ENCODE measurements at places on chromosomes 1 and 21. TPM values are rescaled to one million over a fixed set of nuclear protein-coding genes. Genes with fewer than 3 reads are reported as not detected.
A peak's percentile ranks its signal among the peaks of the same experiment; 100 is the strongest.

TMEM51 gene
- 0.23 TPM for total RNA-seq

AXDND1 gene
- 1.4 TPM for total RNA-seq

LYPD8 gene
- total RNA-seq = not detected

CCDC30 gene
- 2.2 TPM for total RNA-seq

KLF17 gene
- not detected for total RNA-seq

ENAH gene
- not detected for total RNA-seq

TEDDM1 gene
- not detected for total RNA-seq

PIGR gene
- not detected for total RNA-seq

IL10RB gene
- total RNA-seq = 37.1 TPM

MEGF6 gene
- total RNA-seq = 7.1 TPM

- H3K4me3 ChIP-seq = no peak overlapping the region
- H3K27me3 ChIP-seq = peaks cover 1% of the 10 kb centered on the region
- no peak for DNase-seq
- no peak overlapping the region for H3K27ac ChIP-seq
- peaks cover 16% of the 10 kb centered on the region for H3K36me3 ChIP-seq
These were observed 3.3 kb downstream of the SUCO start for GRCh38 chr1:172536256-172536655.

GRCh38 chr1:10020086-10020485 lies 12.7 kb upstream of the UBE4B start:
- H3K36me3 ChIP-seq = no peaks in the 10 kb centered on the region
- H3K27me3 ChIP-seq = peaks cover 6% of the 10 kb centered on the region
- H3K4me3 ChIP-seq = no peak overlapping the region
- DNase-seq = no peak

GRCh38 chr1:173430677-173431303 lies 46.3 kb upstream of the PRDX6 start:
- H3K4me1 ChIP-seq = peaks cover 31% of the 10 kb centered on the region
- no peaks in the 10 kb centered on the region for H3K27me3 ChIP-seq
- peaks cover 5% of the 10 kb centered on the region for H3K36me3 ChIP-seq
- no peak for DNase-seq

DNA sequence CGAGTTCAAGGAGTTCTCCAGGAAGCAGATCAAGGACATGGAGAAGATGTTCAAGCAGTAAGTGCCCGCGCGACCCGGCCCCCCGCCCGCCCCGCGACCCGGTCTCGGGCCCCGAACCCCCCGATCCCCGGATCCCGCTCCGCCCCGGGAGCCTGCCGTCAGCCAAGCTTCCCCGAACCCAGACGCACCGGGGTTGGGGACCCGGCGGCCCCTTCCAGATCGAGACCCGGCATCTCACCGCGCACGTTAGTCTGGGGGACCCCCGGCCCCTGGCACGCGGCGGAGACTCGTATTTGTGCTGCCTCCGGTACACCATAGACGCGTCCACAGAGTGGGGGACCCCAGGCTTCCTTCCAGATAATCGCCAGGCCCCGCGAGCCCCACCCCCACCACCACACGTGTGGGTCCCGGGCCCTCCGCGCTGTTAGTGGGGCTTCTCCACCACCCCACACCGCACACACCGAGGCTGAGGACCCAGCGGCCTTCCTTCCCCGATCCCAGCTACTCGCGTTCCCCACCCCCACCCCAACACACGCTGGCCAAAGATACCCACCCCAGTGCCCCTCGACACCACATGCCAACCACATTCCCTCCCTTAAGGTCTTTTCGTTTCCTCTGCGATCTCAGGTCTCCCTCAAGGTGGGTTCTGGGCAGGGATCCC lies 665 bp downstream of the EFHD2 start:
- H3K4me3 ChIP-seq = peak overlapping the region; percentile 89
- H3K27ac ChIP-seq = peak overlapping the region; percentile 80
- H3K4me1 ChIP-seq = peaks cover 41% of the 10 kb centered on the region

- no peak overlapping the region for H3K4me3 ChIP-seq
- DNase-seq = no peak
- peaks cover 13% of the 10 kb centered on the region for H3K4me1 ChIP-seq
- no peak overlapping the region for H3K27ac ChIP-seq
These were observed 42.9 kb downstream of the USP25 start for GRCh38 chr21:15772654-15773053.

DNA sequence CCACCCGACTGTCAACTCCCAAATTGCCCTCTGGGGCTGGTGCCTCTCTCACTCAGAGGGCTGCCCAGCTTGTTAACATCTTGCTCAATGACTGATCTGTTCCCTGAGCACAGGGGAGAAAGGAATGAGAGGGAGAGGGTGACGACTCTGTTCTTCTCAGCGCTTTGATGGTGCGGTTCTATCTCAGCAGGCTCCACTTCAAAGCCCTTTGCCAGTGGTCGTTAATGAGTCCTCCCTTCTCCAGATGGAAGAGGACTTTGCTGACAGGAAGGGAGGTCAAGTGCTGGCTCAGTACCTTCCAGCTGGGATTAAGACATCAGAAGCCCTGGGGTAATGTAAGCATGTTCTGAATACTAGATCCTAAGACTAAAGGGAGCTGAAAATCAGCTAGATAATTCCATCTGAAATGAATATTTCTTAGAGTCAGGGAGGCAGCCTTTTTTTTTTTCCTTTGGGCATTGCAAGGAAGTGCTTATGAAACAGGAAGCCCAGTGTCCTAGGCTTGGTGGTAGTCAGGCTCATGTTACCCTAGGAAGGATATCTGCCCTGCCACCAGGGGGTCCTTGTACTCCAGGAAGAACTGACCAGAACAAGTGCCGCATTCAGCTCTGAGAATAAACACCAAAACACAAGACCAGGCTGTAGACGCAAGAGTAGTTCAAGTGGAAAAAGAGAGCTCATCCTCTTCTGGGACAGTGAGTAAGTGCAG lies 4.7 kb downstream of the FMOD start:
- no peak for DNase-seq
- H3K4me3 ChIP-seq = no peak overlapping the region
- no peak overlapping the region for H3K27ac ChIP-seq

GRCh38 chr1:24289937-24290595 lies 29.1 kb upstream of the GRHL3 start:
- H3K27me3 ChIP-seq = peaks cover 23% of the 10 kb centered on the region
- no peaks in the 10 kb centered on the region for H3K4me1 ChIP-seq
- H3K27ac ChIP-seq = no peak overlapping the region
- no peak for DNase-seq
- H3K4me3 ChIP-seq = no peak overlapping the region

GRCh38 chr1:28517649-28517999 lies 11.8 kb downstream of the RCC1 start:
- peak overlapping the region; percentile 53 for H3K27ac ChIP-seq
- H3K27me3 ChIP-seq = no peaks in the 10 kb centered on the region
- peak overlapping the region; percentile 84 for H3K4me3 ChIP-seq
- H3K36me3 ChIP-seq = peaks cover 37% of the 10 kb centered on the region
- peaks cover 41% of the 10 kb centered on the region for H3K4me1 ChIP-seq
- no peak for DNase-seq

DNA sequence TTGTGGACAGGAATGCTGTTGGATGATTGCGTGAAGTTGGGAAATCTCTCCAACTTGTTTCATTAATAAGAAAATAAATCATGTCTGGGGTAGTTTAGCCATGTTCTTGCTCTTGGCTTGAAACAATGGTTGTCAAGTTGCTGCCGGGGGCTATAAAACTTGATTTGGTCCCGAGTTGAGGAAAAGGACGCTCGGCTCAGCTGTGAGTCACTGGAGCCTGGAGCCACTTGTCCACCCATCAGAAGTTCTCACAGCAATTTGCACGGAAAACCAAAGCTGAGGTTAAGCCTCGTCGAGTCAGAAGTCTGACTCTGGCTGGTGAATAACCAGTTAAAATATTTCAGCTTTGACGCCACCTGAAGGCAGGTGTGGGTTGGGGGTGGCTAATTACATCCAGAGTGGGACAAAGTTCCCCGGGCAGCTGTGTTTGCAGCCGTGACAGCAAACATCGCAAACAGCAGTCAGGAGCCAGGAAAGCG lies 19.7 kb upstream of the RIPK4 start:
- peaks cover 32% of the 10 kb centered on the region for H3K27me3 ChIP-seq
- H3K27ac ChIP-seq = no peak overlapping the region
- peaks cover 4% of the 10 kb centered on the region for H3K4me1 ChIP-seq
- H3K36me3 ChIP-seq = no peaks in the 10 kb centered on the region
- no peak for DNase-seq
- no peak overlapping the region for H3K4me3 ChIP-seq

GRCh38 chr1:93738075-93738622 lies 56.5 kb upstream of the BCAR3 start:
- no peak overlapping the region for H3K4me3 ChIP-seq
- no peak overlapping the region for H3K27ac ChIP-seq
- no peaks in the 10 kb centered on the region for H3K36me3 ChIP-seq
- DNase-seq = no peak

DNA sequence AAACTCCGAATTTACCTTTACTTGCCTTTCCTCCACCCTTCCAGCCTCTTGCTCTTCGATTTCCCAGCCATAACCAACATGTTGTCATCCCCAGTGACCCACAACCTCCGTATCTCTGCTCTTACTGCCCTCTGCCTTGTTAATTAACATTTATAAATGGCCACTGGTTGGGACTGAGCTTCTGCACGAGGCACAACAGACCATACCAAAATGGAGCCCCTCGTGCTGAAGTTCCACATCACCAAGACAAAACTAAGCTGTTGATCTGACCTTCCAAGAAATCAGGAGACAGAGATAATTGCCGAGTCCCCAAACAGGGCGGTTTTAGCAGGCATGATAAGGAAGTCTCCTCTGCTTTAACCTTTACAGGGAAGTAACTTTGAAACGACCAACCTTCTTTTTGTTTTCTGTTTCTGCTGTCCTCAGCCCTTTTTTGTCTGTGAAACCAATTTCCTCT lies 71.9 kb downstream of the NMNAT2 start:
- no peak overlapping the region for H3K27ac ChIP-seq
- DNase-seq = no peak
- no peak overlapping the region for H3K4me3 ChIP-seq
- no peaks in the 10 kb centered on the region for H3K36me3 ChIP-seq

DNA sequence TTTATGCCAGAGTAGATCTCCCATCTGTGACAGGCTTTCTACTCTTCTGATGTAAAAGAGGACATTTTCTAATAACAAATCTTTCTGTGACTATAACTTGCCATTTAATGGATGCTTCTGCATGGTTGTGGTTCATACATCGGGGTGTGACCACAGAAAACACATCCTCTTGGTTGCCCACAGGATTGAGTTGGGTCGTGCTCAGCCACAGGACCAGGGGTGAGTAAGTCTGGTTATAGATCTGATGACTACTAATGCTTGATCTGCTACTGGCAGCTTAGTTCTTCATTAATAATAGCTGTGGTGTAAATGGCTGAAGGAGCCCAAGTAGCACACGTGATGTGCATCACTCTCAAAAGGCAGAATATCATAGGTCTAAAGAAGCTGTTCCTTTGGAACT lies 328.2 kb downstream of the RWDD3 start:
- DNase-seq = no peak
- no peaks in the 10 kb centered on the region for H3K4me1 ChIP-seq
- H3K36me3 ChIP-seq = no peaks in the 10 kb centered on the region
- no peak overlapping the region for H3K4me3 ChIP-seq

- no peak overlapping the region for H3K4me3 ChIP-seq
- no peak for DNase-seq
- no peaks in the 10 kb centered on the region for H3K36me3 ChIP-seq
- peaks cover 52% of the 10 kb centered on the region for H3K27me3 ChIP-seq
- no peak overlapping the region for H3K27ac ChIP-seq
These were observed 4.6 kb downstream of the HJV start for GRCh38 chr1:146016891-146017290.

DNA sequence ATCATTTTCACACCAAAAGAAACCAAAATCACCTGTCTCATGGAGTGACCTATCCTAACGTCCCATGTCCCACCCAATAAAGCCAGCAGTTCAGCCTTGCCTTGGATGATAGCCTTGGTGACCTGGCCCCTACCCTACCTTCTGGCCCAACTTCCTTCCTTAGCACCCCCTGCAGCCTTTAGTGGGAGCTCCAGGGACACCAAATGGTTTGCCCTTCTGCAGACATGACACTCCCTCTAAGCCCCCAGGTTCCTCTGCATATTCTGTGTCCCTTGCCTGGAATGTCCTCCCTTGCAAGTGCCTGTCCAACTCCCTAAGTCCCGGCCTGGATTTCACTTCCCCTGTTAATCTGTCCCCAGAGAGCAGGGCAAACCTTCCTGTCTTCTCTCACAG lies 2.2 kb downstream of the SLFNL1 start:
- peak overlapping the region; percentile 66 for H3K27ac ChIP-seq
- H3K4me3 ChIP-seq = no peak overlapping the region
- no peaks in the 10 kb centered on the region for H3K27me3 ChIP-seq
- H3K4me1 ChIP-seq = peaks cover 18% of the 10 kb centered on the region

- no peaks in the 10 kb centered on the region for H3K36me3 ChIP-seq
- H3K4me1 ChIP-seq = no peaks in the 10 kb centered on the region
- H3K4me3 ChIP-seq = no peak overlapping the region
- H3K27me3 ChIP-seq = peaks cover 13% of the 10 kb centered on the region
- no peak overlapping the region for H3K27ac ChIP-seq
These were observed 64.6 kb upstream of the CLDN14 start for GRCh38 chr21:36544545-36544944.

GRCh38 chr1:215865060-215865459 lies 298.0 kb downstream of the KCTD3 start:
- no peak overlapping the region for H3K27ac ChIP-seq
- H3K27me3 ChIP-seq = no peaks in the 10 kb centered on the region
- no peaks in the 10 kb centered on the region for H3K4me1 ChIP-seq
- H3K4me3 ChIP-seq = no peak overlapping the region
- DNase-seq = no peak
- no peaks in the 10 kb centered on the region for H3K36me3 ChIP-seq

GRCh38 chr1:64215576-64215975 lies 12.2 kb downstream of the UBE2U start:
- no peaks in the 10 kb centered on the region for H3K4me1 ChIP-seq
- H3K36me3 ChIP-seq = no peaks in the 10 kb centered on the region
- DNase-seq = no peak
- H3K27ac ChIP-seq = no peak overlapping the region

DNA sequence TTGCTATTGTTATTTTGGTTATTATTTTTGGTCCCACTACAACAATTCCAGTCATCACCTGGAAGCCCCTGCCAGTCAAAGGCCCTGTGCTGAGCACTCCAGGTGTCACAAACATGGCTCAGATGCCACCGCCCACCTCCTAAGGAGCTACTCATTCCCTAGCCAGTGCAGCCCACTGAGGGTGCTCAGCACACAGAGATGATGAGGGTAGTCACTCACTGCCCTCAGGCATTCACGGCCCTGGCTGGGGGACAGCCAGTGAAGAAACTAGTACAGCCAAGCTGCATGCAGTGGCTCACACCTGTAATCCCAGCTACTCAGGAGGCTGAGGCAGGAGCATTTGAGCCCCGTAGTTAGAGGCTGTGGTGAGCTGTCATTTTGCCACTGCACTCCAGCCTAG lies 42.3 kb downstream of the NIPAL3 start:
- H3K4me3 ChIP-seq = no peak overlapping the region
- DNase-seq = no peak
- peaks cover 73% of the 10 kb centered on the region for H3K36me3 ChIP-seq
- no peaks in the 10 kb centered on the region for H3K4me1 ChIP-seq

DNA sequence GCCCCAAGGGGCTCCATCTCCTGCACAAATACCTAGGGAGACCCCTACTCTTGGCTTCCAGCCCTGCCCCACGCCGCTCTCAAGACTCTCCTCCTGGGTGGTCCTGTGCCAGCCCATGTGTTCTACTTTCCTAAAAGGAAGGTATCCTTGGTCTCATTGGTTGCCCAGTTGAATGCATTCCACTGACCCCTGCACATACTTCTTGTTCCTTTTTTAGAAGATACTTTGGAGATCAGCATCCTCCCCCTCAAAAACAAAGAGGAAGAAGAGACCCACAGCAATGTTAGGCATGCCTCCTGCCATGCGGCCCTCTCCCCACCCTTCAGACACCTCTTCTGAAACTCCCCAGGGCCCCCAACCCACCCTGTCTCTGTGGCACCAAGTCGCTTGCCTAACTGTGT lies 4.1 kb downstream of the SLAMF9 start:
- peaks cover 9% of the 10 kb centered on the region for H3K4me1 ChIP-seq
- DNase-seq = no peak
- peaks cover 58% of the 10 kb centered on the region for H3K27me3 ChIP-seq
- H3K4me3 ChIP-seq = no peak overlapping the region
